ENCODE measurements at places on chromosomes 11 and 22. TPM values are rescaled to one million over a fixed set of nuclear protein-coding genes. Genes with fewer than 3 reads are reported as not detected.

OR4D11 gene
- not detected for total RNA-seq

ARHGEF12 gene
- total RNA-seq, result 25.7 TPM

TEAD1 gene
- 0.41 TPM for total RNA-seq

RASGRP2 gene
- 19.5 TPM for total RNA-seq

ABTB2 gene
- 14.1 TPM for total RNA-seq

CASP5 gene
- not detected for total RNA-seq

CENPM gene
- 84.6 TPM for total RNA-seq

SLC22A8 gene
- not detected for total RNA-seq

KCNE3 gene
- not detected for total RNA-seq

TCN1 gene
- not detected for total RNA-seq

MYBPC3 gene
- not detected for total RNA-seq

MAPK1 gene
- total RNA-seq, result 80.2 TPM

TMEM126B gene
- 52.5 TPM for total RNA-seq

SULT4A1 gene
- not detected for total RNA-seq

SLC17A6 gene
- not detected for total RNA-seq

PHETA2 gene
- 5.6 TPM for total RNA-seq

OR10D3 gene
- not detected for total RNA-seq

SEC14L2 gene
- total RNA-seq, result 25.6 TPM

EI24 gene
- total RNA-seq, result 61.6 TPM

RIN1 gene
- 0.78 TPM for total RNA-seq

SLC22A12 gene
- total RNA-seq, result not detected

OR8D4 gene
- not detected for total RNA-seq

AQP11 gene
- total RNA-seq, result 0.18 TPM

P2RX6 gene
- total RNA-seq, result 0.18 TPM

SMCO4 gene
- 34.8 TPM for total RNA-seq

GPR83 gene
- 0.15 TPM for total RNA-seq

TEX12 gene
- total RNA-seq, result 0.24 TPM

RAPSN gene
- total RNA-seq, result 0.62 TPM

PNPLA3 gene
- total RNA-seq, result 1.6 TPM

All from activated T-helper 1 cell treated with anti-CD3 and anti-CD28 coated beads, Interleukin-12 subunit alpha, Interleukin-12 subunit beta, Interleukin-2, Interleukin-4 antibody, amounts not matched to agents 30 ng/mL and 10 ng/mL and 1 ng/mL, durations not matched to agents 14 hours and 24 hours and 36 hours (primary cell).